ENCODE measurements at places on chromosomes 7 and 10.

- no peak for DNase-seq
Measured at GRCh38 chr7:89023877-89024276, 228.3 kb upstream of the TEX47 start.

DNA sequence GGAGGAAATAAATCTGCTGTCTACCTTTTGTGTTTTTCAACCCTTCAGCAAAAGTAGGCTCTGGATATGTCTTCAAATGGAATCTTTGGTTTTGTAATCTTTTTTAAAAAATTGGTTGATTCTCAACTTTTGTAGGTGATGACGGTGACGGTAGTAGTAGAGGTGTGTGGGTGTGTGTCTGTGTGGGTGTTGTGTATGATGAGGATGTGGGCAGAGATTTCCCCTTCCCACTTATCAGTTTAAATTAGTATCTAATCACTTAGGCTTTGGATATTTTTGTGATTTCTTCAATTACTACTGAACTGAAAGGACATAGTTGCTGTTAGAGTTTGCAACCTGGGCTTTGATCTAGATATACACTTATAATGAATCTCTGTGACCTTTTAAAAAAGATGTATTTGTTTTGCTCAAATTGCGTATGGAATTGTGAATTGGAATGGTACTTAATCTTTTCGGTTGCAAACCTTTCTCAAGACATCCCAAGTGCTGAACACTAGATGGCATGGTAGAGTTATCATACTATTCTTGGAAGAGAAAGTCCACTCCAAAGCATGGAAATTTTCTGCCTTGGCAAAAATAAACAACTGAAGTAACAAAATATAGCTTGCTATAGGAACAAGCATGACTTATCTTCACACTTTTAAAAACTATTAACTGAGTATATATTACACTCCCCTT lies 51.9 kb upstream of the A1CF start:
- DNase-seq: no peak

DNA sequence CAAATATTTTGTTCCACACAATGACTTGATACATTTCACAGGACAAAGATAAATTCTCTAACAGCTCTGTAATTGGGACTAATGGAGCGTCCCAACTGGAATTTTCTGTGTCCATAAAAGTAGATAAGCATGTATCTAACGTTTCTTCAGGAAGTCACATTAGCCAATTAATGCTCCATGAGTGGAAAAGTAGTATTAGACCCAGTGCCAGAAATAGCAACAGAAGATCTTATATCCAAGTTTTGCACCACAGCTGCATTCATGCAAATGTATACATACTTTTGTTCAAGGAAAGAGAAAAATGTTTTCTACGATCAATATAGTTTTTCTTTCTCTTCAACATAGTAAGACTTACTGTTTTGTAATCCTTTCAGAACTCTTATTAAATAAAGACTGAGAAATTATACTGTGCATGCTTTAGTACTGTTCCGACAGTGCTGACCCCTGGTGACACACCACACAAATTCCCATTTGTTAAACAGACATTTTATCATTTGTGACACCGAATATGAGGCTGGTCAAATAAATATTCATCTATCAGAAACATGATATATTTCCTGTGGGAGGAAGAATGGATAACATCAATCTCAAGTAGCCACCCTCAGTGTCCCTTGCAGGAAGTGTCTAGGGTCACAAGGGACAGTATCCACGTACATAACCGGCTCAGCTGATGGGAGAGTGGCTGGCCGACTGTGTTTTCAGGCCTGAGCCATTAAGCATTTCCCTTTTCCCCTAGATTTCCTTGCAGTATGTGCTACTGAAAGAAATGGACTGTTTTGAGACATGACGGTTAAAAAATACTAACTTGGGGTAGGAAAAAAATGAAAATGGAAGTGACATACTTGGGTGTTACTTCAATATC lies 102.1 kb upstream of the RSU1 start:
- DNase-seq: no peak

DNA sequence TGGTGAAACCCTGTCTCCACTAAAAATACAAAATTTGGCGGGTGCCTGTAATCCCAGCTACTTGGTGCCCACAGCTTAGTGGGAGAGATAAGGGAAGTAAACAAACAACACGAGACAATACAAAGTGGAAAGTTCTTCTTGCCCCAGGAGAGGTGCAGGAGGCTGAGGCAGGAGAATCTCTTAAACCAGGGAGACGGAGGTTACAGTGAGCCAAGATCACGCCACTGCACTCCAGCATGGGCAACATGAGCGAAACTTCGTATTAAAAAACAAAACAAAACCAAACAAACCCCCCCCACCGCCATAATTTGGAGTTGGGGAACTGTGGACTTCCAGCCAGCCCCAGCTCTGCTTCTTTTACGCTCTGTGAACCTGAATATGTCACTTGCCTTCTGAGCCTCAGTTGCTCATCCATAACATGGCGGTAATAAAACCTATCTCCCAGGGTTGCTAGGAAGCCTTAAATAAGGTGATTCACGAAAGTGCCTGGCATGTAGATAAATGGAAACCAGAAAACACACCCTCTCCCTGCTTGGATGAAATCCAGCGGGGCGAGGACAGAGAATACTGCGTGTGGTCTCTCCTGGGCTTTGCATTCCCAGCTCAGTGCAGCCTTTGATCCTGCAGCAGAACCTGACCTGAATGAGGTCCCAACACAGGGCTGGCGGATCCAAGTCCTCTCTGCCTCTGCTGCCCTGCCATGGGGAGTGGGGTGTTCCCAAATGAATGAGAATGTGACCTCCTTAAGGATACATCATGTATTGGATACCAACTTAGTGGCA lies 10.2 kb downstream of the MLXIPL start:
- no peak for DNase-seq

- DNase-seq: no peak
Measured at GRCh38 chr7:121555558-121555957, 159.4 kb upstream of the FAM3C start.

- DNase-seq: no peak
Measured at GRCh38 chr10:9824631-9825071, 1193.0 kb upstream of the CELF2 start.

- DNase-seq: no peak
Measured at GRCh38 chr7:158402471-158402870, 185.2 kb downstream of the PTPRN2 start.

- peak; percentile 23 for DNase-seq
Measured at GRCh38 chr10:77637532-77638320, at the start of gene KCNMA1. KCNMA1 (minus strand) TSS chr10:77637808.

- DNase-seq: no peak
Measured at GRCh38 chr10:73886661-73887293, 12.4 kb upstream of the CAMK2G start.

- DNase-seq: no peak
Measured at GRCh38 chr10:1171586-1171985, 115.4 kb downstream of the WDR37 start.

DNA sequence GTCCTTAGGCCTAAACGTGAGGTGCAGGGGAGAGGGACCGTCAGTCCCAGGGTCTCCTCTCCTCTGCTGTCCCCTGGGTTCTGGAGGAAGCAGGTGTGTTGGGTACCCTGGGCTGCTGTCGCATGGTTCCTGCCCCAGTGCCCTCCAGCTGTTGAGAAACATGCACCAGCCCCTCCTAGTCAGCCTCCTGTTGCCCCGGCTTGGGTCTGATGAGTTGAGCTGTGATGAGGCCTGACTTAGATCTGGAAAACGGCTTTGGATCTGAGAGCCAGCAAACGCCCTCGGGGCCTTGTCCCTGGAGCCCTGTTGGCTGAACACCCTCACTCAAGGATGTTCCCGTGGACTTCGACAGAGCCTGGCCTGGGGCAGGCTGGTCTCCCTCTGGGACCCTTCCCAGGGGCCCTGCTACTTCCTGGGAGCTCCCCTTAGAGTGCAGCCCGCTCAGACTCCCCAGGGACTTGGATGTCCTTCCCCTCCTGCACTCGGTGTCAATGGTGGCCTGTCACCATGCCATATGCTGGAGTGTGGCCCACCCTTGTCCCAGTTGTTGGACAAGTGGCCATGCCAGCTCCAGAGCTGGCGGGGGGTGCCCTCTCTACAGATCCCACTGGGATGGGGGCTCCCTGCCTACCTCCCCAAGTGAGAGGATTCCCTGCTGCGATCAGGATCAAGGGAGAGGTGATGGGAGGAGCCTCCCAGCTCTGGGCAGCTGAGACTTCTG lies 12.3 kb downstream of the ZNF316 start:
- DNase-seq: no peak

DNA sequence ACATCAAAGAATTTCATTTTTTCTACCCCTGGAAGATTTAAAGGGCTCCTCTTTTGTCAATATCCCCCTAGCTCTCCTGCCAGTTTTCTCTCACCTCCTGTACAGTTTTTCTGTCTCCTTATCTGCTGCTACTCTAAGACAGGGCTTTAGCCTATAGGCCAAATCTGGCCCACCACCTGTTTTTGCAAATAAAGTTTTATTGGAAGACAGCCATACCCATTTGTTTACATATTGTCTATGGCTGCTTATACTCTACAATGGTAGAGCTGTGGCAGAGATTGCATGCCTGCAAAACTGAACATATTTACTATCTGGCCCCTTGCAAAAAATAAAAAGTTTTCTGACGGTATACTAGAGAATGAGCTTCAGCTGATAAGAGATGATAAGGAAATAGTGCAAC lies 37.4 kb upstream of the GARS1 start:
- DNase-seq: no peak

GRCh38 chr10:100345570-100346330 lies 1.3 kb upstream of the SCD start:
- DNase-seq: no peak

DNA sequence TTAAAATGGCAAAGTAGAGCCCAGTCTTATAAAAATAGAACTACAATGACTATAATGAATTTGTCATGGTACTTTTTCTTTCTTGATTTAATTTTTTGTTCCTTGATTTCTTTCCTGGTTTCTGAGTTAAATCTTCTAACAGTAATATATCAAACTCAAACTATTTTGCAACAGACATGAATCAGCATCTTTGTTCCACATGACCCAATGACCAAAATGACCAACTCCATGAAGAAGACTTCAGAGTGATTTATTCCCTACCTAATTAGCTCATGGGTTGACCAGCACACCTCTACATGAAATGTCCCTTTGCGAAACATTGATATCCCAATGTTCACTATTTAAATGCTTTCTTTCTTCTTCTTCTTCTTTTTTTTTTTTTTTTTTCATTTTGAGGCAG lies 30.9 kb downstream of the NMT2 start:
- no peak for DNase-seq

DNA sequence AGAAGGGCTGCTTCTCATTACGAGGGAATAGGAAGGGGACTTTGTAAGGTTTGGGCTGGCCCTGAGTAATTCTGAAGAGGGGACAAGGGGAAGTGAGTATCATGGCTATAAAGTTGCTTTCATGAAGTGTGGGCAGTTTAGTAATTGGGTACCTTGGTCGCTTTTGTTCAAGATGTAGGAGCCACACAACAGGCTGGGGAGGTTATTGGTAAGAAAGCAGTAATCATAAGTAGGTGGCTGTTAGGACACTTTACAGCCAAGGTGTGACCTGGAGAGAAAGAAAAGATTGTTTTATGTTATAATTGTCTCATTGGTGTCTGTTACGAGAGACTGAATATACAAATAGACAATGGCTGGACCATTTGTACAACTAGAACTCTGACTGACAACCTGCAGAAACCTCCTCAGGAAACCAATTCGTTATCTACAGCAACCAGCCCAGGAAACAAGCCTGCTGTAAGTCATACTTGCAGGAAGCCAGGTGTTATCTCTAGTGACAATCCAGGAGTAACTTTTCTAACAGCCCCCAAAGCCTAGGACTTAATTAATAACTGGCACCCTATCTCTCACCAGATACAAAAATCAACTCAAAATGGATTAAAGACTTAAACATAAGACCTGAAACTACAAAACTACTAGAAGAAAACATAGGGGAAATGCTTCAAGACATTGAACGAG lies 5.0 kb upstream of the CCM2 start:
- DNase-seq: no peak

DNA sequence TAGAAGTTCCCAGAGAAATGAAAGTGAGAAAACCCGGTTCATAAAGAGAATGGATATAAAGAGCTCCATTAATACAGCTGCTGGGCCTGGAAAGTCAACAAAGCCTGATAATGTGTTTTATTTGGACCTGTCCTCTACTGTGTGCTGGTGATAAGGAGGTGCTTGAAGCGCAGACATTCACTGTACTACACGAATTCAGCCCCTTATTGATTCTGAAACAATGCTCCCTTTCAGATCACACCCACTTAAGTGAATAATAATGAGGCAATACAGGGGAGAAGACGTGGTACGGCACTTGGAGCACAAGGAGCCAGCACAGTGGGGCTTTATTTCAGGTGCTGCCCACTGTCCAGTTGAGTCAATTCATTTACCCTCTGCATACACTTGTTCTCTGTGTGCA lies 260.8 kb downstream of the FGFR2 start:
- no peak for DNase-seq

DNA sequence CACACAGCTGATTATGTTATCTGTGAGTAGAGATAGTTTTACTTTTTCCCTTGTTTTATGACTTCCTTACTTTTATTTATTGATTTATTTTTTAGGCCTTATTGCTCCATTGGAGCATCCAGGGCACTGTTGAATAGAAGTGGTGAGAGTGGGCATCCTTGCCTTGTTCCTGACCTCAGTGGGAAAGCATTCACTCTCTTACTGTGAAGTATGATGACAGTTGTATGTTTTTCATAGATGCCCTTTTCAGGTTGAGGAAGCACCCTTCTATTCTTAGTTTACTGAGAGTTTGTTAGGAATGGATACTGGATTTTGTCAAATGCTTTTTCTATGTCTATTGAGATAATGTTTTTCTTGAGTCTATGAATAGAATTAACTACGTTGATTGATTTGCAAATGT lies 88.6 kb downstream of the XRCC2 start:
- DNase-seq: no peak

Data from pancreas (tissue), 10 donors.